ENCODE measurements at places on chromosomes 11 and 22. TPM values are rescaled to one million over a fixed set of nuclear protein-coding genes. Genes with fewer than 3 reads are reported as not detected.

Gene ACR
- not detected for total RNA-seq

Gene CASP4
- total RNA-seq, result 196 TPM

GRCh38 chr11:74055938-74056337 lies 47.1 kb upstream of the UCP3 start:
- H3K4me1 ChIP-seq, result peaks cover 4% of the 10 kb centered on the region
- H3K27me3 ChIP-seq, result no peaks in the 10 kb centered on the region
- H3K4me3 ChIP-seq, result no peak overlapping the region
- H3K27ac ChIP-seq, result no peak overlapping the region

DNA sequence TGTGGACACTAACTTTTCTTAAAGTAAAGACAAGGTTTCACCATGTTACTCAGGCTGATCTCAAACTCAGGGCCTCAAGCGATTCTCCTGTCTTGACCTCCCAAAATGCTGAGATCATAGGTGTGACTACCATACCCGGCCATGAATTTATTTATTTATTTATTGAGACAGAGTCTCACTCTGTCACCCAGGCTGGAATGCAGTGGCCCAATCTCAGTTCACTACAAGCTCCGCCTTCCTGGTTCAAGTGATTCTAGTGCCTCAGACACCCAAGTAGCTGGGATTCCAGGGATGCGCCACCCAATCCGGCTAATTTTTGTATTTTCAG lies 29.7 kb upstream of the PCF11 start:
- DNase-seq, result no peak
- no peak overlapping the region for H3K27ac ChIP-seq
- H3K36me3 ChIP-seq, result no peaks in the 10 kb centered on the region
- no peak overlapping the region for H3K4me3 ChIP-seq
- H3K4me1 ChIP-seq, result no peaks in the 10 kb centered on the region

GRCh38 chr11:34145847-34146381 lies 40.5 kb downstream of the NAT10 start:
- H3K27me3 ChIP-seq, result no peaks in the 10 kb centered on the region
- no peak for DNase-seq
- H3K36me3 ChIP-seq, result peaks cover 16% of the 10 kb centered on the region
- H3K4me1 ChIP-seq, result peaks cover 5% of the 10 kb centered on the region
- no peak overlapping the region for H3K27ac ChIP-seq
- no peak overlapping the region for H3K4me3 ChIP-seq

- peaks cover 23% of the 10 kb centered on the region for H3K4me1 ChIP-seq
- DNase-seq, result no peak
These were observed 2.0 kb downstream of the SIPA1 start for GRCh38 chr11:65639623-65640482.

- peaks cover 2% of the 10 kb centered on the region for H3K27me3 ChIP-seq
- no peak within 1 kb of the TSS for H3K4me3 ChIP-seq
- H3K27ac ChIP-seq, result no peak within 1 kb of the TSS
- no peak for DNase-seq
These were observed at the start of gene ANO9 for GRCh38 chr11:441418-442274. TSS of gene ANO9 (minus strand) at chr11:442011. CDS start at chr11:441926, 85 bp downstream.
